ENCODE measurements at places on chromosomes 2 and 18.

DNA sequence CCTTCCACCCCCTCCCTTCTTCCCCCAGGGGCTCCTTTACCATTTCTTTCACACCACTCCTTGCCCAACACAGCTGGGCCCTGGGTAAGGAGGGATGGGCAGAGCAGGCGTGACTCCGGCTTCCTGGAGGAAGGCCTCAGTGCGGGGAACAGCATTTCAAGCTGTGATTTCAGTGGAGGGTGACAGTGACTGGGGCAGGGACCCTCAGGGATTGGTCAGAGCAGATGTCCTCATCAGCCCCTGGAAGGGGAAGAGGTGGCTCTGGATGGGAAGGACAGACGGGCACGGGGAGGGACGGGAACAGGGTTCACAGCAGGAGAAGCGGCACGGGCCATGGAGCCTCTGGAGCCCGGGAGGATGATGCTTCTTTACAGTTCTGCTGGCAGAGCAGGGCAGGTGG is 130.8 kb upstream of the TWIST2 start:
- no peak for DNase-seq

DNA sequence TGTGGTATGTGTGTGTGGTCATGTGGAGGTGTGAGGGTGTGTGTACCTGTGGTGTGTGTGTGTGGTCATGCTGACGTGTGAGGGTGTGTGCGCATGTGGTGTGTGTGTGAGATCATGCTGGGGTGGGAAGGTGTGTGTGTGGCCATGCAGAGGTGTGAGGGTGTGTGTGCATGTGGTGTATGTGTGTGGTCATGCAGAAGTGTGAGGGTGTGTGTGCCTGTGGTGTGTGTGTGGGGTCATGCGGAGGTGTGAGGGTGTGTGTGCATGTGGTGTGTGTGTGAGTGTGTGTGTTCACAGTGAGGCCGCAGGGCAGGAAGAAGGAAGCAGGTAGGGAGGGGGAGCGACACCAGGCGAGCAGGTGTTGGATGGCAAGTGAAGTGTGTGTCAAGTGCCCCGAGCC is 259.0 kb downstream of the LOXHD1 start:
- no peak for DNase-seq

DNA sequence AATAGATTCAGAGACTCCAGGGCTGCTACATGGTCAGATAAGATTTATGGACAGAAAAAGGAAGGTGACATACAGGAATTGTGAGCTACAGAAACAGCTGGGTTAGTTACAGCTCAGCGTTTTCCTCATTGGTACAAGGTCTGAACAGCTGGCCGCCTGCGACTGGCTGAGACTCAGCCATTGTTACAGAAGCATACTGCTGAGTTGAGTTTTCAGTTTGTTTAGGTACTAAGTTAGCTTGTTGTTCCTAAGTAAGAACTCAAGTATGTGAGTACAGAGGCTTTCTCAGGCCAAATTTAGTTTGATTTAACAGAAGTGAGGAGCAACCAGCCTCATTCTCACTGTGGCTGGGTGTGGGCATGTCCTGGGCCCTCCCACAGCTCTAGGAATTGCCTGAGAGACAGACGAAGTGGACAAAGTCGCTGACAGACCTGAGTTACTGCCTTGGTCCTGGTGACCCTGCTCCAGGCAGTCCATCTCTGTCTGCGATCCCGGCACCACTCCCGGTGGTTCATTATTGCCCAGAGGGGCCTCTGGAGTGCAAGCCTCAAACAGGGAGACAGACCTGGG is 27.8 kb upstream of the RHOB start:
- no peak for DNase-seq

- no peak for DNase-seq
Observed at GRCh38 chr2:155145758-155146229, 447.3 kb downstream of the KCNJ3 start.

GRCh38 chr2:236179236-236180075 is 11.3 kb upstream of the GBX2 start:
- DNase-seq: no peak
